ENCODE measurements at places on chromosomes 6 and 20.
A peak's percentile ranks its signal among the peaks of the same experiment; 100 is the strongest.

DNA sequence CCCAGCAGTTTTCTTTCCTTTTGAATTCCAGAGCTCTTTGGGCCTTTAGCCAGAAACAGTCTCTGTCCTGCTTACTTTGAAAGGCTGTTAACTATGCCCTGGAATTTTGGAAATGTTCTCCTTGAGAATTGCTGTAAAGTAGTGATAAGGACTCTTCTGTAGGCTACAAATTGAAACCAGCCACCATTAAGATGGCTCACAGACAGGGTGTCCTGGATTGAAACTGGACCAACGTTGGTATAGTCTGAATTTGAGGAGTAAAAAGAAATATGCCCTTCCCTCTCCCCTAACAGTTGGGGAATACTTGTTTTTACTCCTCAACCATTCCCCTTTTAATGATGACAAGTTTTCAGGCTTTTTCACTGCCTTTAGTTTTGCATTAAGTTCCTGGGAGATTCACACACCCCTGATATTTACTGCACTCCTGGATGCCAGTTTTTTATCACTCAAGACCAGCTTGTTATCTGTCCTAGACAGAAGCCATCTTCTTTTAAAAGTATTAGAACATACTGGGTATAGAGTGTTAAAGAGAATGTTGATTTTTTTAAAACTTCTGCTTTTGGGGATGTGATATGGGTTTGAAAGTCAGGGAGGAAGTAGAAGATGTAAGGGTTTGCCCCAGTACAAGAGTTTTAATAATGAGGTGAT, 21.9 kb downstream of the TOP1 start:
- no peak for DNase-seq

DNA sequence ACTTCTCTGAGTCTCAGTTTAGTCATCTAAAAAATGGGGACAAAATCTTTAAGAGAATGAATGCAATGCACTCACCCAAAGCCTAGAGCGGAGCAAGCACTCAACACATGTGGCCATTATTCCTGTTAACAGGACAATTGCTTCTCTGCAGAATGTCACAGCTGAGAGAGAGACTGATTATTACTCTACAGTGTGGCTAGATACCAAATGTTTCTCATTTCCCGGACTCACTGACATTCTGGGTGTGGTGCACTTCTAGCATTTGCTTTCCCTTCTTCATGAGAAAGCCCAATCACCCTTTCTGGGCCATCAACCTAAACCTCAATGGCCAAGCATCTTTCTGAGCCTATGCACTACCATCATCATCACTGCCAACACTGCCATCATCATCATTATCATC, 273.9 kb downstream of the ZNF217 start:
- DNase-seq: no peak

DNA sequence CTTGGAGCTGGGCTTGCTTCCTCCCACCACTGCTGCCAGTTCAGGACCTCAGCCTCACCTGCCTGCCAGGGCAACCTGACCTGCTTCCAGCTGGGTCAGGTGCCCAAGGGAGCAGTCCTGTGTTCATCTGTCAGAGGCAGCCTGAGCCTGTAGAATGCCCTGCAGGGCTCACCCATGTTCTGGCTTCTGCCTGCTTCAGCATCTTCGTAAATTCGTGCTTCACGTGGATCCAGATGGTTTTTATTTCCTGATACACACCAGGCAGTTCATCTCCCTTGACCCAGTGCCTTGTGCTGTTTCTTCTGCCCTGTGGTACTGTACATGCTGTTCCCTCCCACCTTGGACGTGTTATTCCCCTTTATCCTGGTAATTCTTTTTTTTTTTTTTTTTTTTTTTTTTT, 50.2 kb downstream of the ARID1B start:
- DNase-seq: no peak

GRCh38 chr6:151796842-151797530, 10.5 kb upstream of the ESR1 start:
- DNase-seq: no peak

DNA sequence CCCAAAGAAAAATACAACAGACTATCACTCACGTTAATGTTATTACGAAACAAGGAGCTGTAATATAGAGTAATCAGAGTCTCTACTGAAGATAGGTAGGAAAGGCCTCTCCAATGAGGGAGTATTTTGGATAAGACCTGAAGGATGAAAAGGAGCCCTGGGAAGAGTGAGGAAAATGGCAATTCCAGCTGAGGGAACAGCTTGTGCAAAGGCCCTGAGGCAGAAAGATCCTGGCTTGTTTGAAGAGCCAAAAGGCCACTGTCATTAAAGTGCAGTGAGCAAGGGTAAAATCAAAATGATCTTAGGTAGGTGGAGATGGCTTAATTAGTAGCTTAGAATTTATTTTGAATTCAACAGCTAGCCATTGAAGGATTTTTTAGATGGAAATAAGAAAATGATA, 138.6 kb downstream of the KHDC1L start:
- no peak for DNase-seq

DNA sequence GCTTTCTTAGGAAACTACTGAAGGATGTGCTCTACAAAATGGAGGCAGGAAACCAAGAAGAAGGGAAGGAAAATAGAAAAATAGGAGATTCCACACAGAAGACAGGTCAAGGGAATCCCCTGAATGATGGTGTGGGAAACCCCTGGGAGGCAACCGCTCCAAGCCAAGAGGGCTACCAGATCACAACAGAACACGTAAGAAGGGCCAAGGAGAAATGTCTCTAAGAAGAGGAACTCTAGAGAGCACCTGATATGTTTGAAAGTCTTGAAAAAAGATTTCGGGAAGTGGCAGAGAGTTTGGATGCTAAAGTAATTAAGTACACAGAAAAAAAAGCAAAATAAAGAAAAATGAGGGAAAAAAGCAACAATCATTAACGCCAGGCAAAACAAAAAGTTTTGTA, 7.1 kb downstream of the KIF13A start:
- no peak for DNase-seq

DNA sequence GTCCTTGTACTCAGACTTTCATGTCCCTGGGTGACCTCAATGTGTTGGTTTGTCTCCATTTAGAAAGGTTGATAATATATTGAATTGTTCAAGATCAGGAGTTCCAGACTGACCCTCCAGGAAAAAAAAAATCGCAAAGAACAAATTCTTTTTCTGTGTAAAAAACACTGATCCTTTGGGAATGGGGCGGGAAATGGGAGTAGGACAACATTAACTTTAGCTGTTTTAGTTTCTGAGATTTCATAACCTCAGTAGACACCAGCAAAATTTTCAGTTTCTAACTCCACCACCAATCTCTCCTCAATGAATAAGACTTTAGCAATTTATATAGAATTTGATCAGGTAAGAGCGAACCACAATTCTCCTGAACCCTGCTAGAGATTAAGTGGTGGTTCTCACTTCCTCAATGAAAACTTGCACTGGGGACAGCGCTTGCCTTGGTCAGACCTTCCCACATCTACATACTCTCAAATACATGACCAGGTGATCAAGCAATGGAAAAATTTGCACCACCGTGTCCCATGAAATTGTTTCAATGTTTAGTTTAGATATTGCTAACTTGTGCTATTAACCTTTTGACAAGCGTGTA, 231.2 kb upstream of the PLN start:
- DNase-seq: no peak

GRCh38 chr6:56505512-56506260, 137.0 kb downstream of the DST start:
- DNase-seq: no peak

DNA sequence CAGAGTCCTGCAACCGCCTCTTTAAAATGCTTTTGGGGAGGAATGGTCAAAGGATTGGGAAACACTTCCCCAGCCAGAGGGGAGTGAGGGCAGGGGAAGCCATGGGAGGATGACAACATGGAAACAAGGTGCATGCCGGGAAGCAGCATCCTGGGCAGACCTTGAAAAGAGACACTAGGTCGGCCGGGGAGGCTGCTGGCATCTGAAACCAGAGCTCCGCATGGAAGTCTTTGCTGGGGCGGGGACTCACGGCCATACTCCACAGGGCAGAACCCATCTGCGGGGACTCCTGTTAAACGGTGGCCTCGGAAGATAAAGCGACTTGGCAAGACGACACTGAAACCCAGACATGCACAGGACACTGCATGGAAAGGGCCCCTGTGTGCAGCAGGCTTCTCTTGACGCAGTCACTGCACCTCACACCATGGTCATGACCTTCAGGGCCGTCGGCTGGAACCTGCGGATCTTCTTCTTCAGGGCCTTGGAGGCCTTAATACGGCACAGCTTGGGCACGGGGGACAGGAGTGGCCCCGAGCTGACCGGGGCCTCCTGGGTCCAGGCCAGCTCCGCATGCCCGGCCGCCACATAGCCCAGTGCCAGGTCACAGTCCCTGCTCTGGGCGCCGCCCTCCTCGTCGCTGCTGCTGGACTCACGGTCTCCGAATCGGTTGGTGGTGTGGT, 12.4 kb downstream of the DACT2 start:
- DNase-seq: no peak

DNA sequence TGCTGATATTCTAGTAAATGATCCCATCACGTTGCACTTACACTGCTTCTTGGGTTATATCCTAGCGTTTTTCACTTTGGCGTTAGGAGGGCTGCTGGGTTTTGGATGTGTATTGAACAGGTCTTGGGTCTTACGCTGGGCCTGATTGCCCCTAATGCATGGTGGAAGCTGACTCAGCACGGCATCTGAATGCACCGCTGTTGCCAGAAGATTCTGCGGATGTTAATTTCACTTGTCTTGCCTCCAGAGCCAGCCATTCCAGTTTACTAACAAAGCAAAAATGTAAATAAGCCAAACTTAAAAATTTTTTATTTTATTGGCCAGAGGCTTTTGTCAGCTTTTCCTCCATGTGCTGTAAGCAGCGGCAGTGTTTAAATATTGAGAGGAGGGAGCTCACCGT, 233.5 kb downstream of the TMEM242 start:
- DNase-seq: no peak

GRCh38 chr20:16966276-16966880, 218.2 kb downstream of the OTOR start:
- no peak for DNase-seq

DNA sequence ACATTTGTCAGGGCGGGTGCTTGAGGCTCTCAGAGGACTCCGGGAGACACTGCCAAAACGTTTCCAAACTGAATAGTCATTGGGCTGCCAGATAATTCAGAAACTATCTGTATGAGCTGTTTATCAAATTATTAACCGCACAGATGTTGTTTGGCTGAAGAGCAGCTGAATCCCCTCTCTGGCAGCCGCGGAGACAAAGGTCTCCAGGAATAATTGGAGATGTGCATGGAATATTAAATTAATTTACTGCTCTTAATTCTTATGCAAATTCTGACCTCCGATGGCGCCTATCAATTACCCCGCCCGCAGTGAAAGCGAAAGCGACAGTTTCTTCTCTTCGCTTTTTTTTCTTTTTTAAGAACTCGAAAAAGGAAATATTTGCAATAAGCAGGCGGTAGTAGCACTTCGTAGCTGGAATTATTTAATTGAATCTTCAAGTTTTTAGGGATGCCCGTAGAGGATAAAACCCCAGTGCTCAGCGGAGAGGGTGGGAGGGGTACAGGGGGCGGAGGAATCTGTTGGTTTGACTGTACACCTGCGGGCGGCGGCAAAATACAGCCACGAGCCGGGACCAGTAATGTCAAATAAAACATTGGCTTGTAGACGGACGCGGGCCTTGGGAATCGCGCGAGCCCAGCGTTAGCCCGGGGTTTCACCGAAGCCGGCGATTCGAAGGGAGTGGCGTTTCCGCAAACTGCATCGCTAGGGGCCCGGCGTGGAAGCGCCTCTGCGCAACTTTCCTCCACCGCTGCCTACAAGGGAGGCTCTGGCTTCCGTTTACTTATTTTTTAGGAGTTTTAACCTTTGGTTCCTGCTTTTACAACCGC, 6.2 kb downstream of the LINC00237 start:
- DNase-seq: peak; percentile 68

GRCh38 chr6:156727715-156728385, 49.3 kb upstream of the ARID1B start:
- DNase-seq: no peak

DNA sequence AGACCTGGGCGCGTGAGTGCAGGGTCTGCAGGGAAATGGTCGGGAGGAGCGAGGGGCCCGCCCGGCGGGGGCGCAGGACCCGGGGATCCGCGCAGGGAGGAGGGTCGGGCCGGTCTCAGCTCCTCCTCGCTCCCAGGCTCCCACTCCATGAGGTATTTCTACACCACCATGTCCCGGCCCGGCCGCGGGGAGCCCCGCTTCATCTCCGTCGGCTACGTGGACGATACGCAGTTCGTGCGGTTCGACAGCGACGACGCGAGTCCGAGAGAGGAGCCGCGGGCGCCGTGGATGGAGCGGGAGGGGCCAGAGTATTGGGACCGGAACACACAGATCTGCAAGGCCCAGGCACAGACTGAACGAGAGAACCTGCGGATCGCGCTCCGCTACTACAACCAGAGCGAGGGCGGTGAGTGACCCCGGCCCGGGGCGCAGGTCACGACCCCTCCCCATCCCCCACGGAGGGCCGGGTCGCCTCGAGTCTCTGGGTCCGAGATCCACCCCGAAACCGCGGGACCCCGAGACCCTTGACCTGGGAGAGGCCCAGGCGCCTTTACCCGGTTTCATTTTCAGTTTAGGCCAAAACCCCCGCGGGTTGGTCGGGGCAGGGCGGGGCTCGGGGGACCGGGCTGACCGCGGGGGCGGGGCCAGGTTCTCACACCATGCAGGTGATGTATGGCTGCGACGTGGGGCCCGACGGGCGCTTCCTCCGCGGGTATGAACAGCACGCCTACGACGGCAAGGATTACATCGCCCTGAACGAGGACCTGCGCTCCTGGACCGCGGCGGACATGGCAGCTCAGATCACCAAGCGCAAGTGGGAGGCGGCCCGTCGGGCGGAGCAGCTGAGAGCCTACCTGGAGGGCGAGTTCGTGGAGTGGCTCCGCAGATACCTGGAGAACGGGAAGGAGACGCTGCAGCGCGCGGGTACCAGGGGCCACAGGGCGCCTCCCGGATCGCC, 54.2 kb upstream of the HLA-A start:
- peak; percentile 93 for DNase-seq

DNA sequence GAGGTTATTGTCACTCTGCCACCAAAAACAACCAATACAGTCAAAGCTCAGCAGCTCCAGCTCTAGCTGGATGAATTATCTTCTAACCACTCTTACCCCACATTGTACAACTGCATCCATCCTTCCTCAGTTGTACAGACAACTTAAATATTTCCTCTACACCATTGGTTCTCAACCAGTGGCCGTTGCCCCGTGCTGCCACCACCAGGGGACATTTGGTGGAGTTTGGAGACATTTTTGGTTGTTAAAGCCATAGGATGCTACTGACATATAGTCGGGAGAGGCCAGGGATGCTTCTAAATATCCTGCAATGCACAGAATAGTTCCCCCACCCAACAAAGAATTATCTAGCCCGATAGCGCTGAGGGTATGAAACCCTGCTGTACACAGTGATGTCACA, 59.3 kb downstream of the SHLD1 start:
- DNase-seq: no peak

GRCh38 chr20:63864545-63864977, 509 bp upstream of the TPD52L2 start:
- DNase-seq: no peak

- no peak for DNase-seq
These were observed 25.9 kb upstream of the AHCY start for GRCh38 chr20:34328928-34329677.

- no peak for DNase-seq
These were observed 128.6 kb upstream of the LRFN2 start for GRCh38 chr6:40715570-40716403.

- DNase-seq: no peak
These were observed 339.9 kb upstream of the ARID1B start for GRCh38 chr6:156437121-156437879.

GRCh38 chr20:20274821-20275220, 93.1 kb upstream of the INSM1 start:
- no peak for DNase-seq

Measured in activated CD4-positive, alpha-beta memory T cell treated with anti-CD3 and anti-CD28 coated beads for 36 hours (primary cell).